Small intestine (tissue), 16 donors: ENCODE measurements at places on chromosomes 7 and 10. TPM values are rescaled to one million over a fixed set of nuclear protein-coding genes. Genes with fewer than 3 reads are reported as not detected.

The COBL gene
- 8.4 TPM for polyA plus RNA-seq

The SORCS3 gene
- not detected for polyA plus RNA-seq

- DNase-seq, result no peak
Observed at GRCh38 chr7:25575634-25576033, 347.3 kb upstream of the NPVF start.

DNA sequence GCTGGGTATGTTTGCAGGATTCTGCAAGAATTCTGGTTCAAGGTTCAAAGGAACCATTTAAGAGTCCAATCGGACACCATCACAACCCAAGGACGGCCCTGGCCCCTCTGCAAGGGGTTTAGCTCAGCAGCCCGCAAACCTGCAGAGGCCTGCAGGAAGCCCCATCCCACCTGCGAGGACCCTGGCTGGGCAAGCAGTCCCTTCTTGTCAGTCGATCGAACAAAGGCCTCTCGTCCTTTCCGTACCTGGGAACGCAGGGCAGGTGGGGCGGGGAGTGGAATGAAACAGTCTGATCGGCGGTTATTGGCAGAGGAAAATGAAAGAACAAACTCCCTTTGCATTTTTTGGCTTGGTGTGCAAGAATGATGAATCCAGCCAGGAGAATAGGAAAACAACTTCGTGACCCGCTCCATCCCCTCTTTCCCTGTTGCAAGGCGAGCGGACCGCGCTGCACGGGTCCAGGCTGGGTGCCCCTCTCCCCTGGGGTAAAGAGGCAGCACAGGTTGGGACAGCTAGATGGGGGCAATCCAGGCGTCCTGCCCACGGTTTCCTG is 73.7 kb downstream of the INSIG1 start:
- DNase-seq, result no peak

DNA sequence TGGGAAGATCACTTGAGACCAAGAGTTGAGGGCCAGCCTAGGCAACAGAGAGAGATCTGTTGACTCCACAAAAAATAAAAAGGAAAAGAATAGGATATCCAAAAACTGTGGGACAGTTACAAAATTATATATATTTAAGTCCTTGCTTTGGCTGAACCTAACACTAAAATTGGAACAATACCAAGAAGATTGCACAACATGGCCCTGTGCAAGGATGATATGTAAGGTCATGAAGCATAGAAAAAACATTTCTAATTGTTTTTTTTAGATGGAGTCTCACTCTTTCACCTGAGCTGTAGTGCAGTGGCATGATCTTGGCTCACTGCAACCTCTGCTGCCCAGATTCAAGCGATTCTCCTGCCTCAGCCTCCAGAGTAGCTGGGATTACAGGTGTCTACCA is 139.0 kb downstream of the TPST1 start:
- no peak for DNase-seq

DNA sequence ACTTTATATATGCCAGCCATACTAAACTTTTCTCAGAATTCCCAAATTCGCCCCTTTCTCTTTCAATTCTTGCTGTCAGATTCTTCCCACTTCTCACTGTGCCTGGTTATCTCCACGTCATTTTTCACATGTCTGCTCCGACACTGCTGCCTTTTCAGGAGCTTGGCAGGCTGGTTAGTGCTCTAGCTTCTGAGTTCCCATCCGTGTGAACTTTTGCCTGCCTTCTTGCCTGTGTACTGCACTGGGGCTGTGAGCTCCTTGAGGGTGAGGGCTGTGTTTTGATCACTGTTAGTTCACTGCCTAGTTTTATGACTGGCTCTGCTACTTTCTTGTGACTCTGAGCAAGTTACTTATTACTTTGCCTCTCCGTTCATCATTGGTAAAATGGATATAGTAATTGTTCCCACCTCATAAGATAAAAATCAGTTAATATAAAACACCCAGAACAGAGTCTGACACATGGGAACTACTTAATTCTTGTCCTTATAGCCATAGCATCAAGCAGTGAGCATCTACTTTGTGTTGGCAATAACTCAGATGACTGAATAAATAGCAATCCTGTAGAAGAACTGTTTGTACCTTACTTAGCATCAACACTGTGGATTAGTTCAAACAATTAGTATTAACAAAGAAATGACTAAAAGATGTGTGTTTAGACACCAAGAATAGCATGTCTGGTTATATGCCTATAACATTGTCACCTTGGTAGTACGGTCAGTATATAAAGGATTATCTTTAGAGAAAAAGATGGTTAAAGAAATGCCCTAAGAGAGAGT is 5.5 kb downstream of the GSTO1 start:
- peak; percentile 52 for DNase-seq

DNA sequence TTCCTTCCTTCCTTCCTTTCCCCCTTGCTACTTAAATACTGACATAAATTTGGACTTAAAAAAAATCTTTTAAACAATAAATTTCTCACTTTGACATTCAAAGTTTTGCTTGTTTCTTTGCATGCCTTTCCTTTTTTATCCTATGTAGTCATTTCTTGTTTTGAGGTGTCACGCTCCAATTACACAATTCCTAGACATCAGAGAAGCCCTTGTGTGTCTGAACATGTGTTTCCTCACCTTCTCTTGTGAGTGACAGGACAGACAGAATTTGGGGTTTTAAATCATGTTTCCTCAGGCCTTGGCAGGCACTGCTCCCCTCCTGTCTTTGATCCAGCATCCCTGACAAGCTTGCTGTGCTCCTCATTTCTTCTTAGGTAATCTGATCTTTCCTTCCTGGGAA is 91.3 kb downstream of the CYTH3 start:
- no peak for DNase-seq

GRCh38 chr7:69992938-69993337 is 394.7 kb downstream of the AUTS2 start:
- DNase-seq, result no peak

GRCh38 chr7:22153432-22154142 is 203.4 kb downstream of the RAPGEF5 start:
- no peak for DNase-seq
